Type B pancreatic cell (in vitro differentiated cells): ENCODE measurements at places on chromosomes 5 and 9.

DNA sequence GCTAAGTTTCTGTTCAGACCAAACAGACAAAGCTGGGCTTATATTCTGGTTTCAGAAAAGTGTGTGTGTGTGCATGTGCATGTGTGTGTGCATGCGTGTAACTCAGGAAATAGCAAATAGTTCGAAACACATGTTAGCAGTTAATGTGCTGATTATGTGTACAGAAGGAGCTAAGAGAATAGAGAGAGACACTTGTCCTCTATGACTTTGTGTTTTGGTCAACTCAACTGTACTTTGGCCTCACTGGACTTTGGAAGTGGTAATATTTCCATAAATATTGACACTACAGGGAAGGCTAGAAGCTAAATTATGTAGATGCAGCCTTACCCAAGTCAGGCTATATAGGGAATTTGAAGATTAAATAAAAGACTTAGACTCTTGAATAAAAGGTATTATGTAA lies 155.5 kb downstream of the RAB3C start:
- no peak for DNase-seq

GRCh38 chr5:59188419-59189225 lies 605.7 kb downstream of the RAB3C start:
- DNase-seq: no peak

DNA sequence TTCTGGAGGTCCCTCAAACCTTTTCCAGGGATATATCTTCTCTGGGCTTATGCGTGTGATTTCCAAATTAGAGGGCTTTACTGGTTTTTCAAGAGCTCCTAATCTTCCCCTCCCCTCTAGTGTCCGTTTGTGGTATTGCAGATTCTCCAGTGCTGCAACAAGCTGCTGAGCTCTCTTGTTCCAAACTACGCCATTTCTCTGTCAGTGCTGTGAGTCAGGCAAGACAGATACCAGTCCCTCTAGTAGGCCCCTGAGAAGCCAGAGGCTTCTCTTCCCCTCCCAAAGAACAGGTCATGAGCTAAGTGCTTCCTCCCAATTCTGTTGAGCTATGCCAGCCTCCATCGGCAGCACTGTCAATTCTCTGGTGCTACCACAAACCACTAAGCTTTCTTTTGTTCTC lies 149.5 kb downstream of the FANCC start:
- no peak for DNase-seq

GRCh38 chr5:9624196-9624947 lies 5.8 kb downstream of the TAS2R1 start:
- no peak for DNase-seq

DNA sequence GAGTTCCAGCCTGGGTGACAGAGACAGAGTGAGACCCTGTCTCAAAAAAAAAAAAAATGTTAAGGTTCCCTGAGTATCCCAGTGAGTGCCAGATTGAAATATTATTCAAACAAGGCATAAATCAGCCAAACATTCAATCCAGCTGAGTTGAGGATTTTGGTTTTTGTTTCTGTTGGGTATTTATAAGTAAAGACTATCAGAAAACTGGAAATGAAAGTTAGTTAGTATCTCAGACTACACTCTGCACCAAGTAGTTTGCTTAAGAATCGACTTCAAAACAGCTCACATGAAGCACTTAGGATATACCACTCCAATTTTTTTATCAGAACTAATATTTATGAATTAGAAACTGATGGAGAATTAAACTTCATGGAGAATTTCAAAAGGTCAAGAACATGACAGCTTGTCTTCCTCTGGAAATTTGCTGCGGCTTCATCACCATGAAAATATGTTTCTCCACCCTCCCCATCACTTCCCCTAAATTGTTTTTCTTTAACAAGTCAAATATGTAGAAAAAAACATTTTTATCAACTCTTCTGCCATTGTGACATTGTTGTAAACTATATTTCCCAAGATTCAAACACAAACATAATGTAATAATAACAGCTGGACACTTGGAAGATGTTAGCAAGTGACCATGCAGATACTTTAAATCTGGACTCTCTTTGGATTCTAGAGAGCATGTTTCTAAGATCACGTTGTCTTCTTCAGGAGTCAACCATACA lies 110.0 kb upstream of the PTGER4 start:
- no peak for DNase-seq

DNA sequence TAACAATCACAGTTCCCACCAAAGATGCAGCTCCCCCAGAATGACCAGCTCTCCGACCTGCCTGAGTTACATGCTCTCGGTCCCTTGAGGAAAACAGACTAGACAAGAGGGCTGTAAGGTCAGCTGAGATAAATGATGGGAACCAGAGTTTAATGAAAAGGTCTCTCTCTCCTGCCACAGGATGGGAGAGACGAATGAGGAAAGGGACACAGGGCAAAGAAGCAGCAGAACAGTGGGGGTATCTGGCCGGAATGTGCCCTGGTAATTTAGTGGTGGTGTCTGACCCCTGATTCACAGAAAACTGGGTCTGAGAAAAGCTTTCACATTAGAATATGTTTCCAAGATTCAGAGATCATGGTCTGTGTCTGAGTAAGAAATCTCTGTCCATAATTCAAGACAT lies 118.5 kb downstream of the BRINP1 start:
- DNase-seq: no peak

DNA sequence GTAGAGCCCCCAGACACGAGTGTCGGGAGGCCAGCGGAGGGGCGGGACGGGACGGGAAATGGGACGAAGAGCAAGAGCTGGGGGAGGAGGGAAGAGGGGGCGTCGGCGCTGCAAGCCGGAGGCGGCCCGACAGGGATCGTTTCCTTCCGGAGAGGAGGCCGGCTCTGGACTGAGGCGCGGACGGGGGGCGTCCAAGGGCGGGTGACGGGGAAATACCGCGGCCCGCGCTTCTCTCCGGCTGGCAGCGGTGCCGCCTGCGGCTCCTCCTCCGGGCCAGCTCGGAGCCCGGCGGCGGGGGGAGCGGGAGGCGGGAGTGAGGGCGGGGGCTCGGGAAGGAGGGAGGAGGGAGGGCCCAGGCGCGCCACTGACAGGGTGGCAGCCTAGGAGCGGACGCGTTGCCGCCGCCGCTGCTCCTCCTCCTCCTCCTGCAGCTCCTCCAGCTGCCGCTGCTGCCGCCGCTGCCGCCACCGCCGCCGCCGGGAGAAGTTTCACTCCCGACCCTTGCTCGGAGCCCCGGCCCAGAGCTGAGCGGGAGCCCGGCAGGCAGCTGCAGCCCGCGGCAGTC lies at the start of gene CHSY3:
Gene CHSY3 (plus strand): TSS at position 364 of the 565 bp plus-strand sequence.
- DNase-seq: peak; percentile 84

DNA sequence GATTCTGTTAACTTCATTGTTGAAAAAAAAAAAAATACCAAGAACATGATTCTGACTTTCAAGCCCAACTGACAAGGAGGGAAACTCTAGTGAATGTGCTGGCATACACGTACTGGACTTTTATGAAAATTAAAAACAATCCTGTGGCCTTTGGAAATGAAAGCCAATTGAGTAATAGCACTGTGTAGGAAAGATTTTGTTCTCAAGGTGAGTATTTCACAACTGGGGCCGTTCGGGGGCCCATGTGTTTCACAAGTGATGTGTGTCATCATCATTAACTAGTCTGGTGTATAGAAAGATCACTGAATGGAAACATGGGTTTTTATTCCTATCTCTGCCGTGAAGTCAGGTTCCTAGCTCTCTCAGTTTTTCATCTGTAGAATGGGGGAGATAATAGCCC lies 605.0 kb upstream of the CLINT1 start:
- DNase-seq: no peak

DNA sequence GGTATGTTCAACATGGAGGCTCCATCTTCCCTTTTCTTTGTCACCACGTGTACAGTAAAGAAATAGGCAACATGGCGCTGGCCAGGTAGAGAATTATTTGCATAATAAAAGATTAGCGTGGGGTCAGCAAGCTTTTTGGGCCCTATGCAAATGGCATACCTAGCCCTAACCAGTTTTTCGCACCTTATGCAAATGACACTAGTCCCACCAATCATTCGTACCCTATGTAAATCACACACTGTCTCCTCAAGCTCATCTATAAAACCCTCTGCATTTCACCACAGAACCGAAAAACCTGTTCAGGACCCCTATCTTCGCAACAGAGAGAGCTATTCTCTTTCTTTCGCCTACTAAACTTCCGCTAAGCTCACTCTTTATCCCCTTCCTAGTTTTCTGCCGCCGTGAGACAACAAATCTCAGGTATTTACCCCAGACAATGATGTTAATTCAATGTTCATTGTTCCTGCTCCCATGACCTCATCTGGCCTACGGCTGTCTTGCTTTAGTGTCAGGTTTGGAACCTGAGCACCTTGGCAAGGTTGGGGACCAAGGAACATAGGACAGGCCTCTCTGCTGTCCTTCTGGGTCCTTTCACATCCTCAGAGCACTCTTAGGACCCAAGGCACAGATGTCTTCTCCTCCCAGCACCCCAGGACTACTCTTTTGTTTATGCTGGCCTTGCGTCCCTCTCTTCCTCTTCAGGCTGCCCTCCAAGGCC lies 180.7 kb upstream of the RAI14 start:
- DNase-seq: no peak

GRCh38 chr5:179227229-179227579 lies 118.1 kb downstream of the ADAMTS2 start:
- DNase-seq: peak; percentile 58

DNA sequence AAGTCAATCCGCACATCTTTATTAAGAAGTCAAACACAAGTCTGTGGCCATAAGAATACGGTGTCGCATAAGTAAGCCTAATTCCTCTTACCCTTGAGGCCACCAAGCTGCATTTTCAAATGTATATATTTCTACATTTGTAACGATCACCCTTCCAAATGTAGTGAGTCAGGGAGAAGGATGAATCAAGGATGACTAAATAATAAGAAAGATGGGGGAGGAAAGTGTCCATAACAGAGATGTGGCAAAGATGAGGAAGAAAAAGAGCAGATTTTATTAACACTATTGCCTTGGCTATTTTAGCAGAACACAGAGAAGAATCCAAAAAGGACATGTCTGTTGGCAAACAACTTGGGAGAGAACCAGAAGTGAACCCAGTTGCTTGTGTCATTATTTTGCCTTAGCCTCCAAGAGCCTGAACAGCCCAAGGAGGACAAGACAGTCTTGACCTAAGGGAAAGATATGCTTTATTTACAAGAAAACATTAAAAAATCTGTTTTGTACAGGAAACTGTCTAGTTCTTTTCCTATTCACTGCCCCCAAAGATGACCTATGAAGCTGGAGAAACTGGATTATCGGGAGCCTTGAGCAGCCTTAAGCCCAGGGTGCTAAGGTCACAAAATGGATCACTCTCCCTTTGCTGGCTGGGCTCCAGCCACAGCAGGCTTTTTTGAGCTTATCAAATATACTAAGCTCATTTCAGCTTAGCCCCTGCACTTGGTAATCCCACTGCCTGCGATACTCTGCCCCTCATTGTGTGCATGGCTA lies 101.5 kb downstream of the PLCXD3 start:
- DNase-seq: no peak
